ENCODE measurements at places on chromosomes 1 and 21.

- DNase-seq = no peak
These were observed 38.2 kb upstream of the PKP1 start for GRCh38 chr1:201245082-201245481.

DNA sequence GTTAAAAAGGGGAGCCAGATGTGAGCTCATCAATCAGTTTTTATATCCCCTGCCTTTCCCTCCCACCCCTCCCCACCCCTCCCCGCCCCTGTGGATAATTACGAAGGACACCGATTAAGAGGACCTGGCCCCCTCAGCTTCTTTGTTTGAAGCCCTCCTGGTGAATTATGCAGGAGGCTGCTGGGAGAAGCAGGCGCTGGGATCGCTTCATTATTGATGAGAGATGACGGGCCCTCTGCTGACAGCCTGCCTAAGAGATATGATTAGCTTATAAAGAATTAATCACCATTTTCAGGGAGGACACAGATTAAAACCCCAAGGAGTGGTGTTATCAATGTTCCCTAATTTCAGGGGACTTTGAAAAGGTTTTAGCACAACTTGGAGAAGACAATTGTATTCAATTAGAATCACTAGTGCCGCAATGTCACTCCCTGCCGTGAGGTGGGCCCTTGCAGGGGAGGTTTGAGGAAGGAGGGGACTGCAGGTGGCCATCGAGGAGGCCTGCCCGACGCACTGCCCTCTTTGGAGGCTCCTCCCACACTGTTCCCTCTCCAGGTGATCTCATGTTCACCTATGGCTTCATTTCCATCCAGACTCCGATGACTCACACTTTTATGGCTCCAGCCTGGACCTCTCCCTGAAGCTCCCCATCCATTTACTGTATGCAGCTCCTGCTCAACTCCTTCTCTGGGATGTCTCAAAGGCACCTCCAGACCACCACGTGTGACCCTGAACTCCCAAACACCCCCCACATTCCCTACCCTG is 67.0 kb upstream of the KLHDC7A start:
- no peak for DNase-seq

DNA sequence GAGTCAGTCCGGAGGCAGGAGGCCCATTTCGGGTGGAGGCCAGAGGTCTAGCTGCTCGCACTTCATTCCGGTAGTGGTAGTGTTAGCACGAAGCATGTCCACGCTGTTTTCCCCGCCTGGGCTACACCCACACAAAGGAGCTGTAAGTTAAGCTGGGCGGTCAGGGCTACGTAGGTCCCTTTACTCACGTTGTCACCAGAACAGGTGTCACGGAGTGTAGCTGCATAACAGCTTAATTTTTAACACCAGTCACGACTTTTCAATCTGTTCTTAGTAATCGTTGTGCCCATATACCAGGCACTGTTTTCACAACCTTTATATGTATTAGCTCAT is 15.6 kb downstream of the HLX start:
- no peak for DNase-seq

- DNase-seq = no peak
These were observed 188.6 kb downstream of the GREM2 start for GRCh38 chr1:240423246-240423924.

DNA sequence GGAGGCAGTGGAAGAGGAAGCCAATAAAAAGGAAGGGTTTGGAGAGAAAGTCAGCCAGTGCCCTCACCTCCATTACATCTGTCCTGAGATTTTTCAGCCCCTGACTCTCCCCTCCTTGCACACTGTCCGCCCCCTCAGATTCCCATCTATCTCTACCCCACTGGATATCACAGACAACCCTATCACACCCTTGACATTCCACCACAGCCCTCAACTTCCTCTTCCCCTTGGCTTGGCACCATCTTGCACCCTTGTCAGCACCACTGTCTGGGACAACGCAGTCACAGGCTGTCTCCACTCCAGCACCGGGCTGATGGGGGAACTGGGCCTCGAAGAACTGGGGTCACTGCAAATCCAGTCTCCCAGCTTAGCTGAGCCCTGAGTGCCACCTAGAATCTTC is 14.2 kb upstream of the PLEKHA6 start:
- no peak for DNase-seq

GRCh38 chr1:155940993-155941844 is at the start of gene RXFP4:
RXFP4 (plus strand) TSS chr1:155941638; CDS start chr1:155941710, 72 bp downstream.
- no peak for DNase-seq

DNA sequence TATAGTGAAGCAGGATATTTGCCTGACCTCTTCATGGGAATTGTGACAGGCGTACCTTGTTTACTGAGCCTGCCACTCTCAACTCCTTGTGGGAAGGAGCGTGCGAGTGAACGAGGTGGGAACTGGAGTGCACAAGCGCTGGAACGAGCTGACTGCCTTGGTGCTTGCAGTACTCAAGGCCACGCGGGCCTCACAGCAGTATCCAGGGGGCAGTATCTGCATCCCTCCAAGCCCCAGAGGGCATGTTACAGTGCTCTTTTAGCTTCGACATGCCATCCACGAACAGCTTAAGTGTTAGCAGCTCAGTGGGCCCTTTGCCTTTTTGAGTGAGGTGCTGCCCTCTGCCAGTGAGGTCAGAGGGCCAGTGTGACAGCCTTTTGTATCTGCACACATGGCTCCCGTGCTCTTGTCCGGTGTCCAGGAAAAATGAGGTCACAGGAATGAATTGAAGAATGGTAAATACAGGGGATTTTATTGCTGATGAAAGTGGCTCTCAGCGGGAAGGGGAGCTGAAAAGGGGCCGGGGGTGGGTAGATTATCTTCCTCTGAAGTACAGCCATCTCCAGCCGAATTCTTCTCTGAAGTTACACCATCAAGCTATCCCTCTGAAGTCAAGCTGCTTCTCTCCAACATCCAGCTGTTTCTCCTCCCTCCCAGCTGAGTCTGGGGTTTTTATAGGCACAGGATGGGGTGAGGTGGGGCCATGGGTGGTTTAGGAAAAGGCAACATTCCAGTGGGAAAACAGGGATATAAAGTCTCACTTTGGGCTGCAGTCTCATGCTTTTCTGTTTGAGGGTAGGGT is 69.3 kb downstream of the EPB41 start:
- no peak for DNase-seq

Data from T-cell (primary cell).